ENCODE measurements at places on chromosomes 4 and X. TPM values are rescaled to one million over a fixed set of nuclear protein-coding genes. Genes with fewer than 3 reads are reported as not detected.

GRCh38 chrX:118545510-118545909 is 49.9 kb downstream of the DOCK11 start:
- DNase-seq = no peak

- no peak for DNase-seq
These were observed 12.0 kb upstream of the CD38 start for GRCh38 chr4:15765910-15766697.

DNA sequence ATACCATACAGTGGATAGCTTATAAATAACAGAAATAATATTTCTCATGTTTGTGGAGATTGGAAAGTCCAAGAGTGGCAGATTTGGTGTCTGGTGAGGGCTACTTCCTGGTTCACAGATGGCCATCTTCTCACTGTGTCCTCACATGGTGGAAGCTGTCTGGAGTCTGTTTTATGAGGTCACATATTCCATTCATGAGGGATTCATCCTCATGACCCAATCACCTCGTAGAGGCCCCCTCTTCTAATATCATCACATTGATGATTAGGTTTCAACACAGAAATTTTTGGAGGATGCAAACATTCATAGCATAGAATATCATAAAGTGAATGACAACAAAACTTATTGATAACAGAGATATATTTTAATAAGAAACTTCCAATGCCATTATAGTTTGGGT is 568.0 kb downstream of the STIM2 start:
- DNase-seq = no peak

- no peak for DNase-seq
These were observed 25.9 kb downstream of the C4orf50 start for GRCh38 chr4:5992171-5992827.

GRCh38 chr4:155353923-155354540 is 22.7 kb downstream of the MAP9 start:
- no peak for DNase-seq

GRCh38 chrX:25721564-25721963 is 416.6 kb upstream of the MAGEB18 start:
- no peak for DNase-seq

DNA sequence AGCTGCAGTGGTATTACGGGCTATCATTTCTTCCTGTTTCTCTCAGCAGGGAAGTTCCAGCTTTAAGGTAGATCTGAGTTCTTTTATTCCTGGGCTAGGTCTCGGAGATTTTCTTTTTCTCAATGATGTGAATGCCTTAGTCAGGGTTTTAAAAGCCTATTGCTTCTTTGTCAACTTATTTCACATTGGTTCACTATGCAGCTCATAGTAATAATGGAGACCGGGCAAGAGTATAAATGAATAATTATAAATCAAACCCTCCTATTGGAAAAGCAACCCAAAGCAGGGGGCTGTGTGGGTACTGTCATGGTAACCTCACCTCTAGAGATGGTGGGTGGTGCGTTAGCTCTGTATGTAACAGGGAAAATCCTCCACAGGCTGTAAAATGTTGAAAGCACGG is 563.6 kb downstream of the RPA4 start:
- DNase-seq = no peak

DNA sequence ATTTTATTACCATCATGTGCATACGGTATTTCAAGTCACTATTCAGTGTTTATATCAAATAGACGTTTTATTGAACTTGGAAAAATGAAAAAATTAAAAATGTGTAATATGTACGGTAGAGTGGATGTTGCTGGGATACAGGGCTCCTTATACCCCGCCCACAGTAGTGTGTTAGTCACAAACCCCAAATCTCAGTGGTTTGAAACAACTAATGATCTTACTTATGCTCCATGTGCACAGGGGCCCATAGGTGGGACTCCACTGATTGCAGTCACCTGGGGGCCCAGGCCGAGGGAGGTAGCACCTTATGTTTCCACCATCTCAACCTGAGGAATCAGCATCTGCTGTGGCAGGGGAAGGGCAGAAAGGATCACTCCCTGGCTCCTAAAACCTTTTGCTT is 18.1 kb downstream of the LSM6 start:
- DNase-seq = no peak

- DNase-seq = no peak
These were observed 18.6 kb upstream of the SETD7 start for GRCh38 chr4:139574641-139575040.

DNA sequence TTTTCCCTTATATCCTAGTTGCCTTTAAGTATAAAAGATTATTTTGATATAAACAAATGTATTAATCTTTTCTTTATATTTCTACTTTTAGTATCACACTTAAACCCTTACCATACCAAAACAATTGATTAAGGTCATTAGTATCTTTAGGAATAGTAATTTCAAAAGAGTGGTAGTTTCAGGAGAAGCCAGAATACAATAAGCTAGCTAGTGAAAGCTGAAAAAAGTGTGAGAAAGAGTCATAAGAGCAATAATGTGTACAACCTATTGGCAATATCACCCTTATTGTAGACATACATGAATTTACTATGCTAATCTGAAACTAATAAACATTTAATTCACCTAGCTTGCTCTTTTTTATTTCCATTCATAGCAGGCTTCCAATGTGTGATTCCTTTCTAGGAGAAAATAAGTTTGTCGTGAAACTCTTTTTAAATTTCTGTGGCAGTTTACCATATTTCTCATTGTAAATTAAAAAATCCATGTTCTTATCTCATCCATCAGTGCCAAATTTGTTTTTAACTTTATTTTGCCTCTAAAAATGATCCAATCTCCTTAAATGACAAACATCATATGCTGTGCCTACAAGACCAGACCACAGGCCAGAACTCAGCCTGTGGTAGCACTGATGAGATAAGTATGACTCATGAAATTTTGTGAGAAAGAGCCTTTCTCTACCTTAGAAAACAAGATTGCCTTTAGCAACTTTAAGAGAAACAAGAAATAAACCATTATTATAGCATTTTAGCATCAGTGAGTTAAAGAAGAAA is 8.1 kb downstream of the NEK1 start:
- no peak for DNase-seq

DNA sequence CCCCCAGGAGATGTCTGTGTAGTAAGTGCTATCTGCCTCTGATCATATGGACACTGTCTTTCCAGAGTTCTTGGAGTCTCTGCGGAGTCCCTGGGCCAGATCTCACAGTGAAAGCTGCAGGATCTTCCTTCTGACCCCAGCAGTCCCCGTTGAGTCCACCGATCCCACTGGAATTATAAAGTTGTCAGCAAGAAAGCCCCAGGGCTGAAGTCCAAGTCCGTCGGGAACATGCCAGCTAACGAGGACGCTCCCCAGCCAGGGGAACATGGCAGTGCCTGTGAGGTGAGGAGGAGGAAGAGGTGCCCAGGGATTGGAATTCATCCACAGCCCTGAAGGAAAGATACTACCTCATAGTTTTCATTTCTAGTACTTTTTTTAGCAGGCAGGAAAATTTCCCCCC is 9.3 kb downstream of the ZNF81 start:
- DNase-seq = no peak

GRCh38 chr4:89365776-89366175 is 58.2 kb upstream of the GPRIN3 start:
- DNase-seq = no peak

SMPX gene
- not detected for total RNA-seq

CT55 gene
- not detected for total RNA-seq

GLRA2 gene
- not detected for total RNA-seq

DCLK2 gene
- 9.6 TPM for total RNA-seq

FGF2 gene
- total RNA-seq = 12.2 TPM

ANOS1 gene
- total RNA-seq = 2.3 TPM

AMOT gene
- total RNA-seq = 27.5 TPM
